ENCODE measurements at places on chromosomes 2 and 18.

DNA sequence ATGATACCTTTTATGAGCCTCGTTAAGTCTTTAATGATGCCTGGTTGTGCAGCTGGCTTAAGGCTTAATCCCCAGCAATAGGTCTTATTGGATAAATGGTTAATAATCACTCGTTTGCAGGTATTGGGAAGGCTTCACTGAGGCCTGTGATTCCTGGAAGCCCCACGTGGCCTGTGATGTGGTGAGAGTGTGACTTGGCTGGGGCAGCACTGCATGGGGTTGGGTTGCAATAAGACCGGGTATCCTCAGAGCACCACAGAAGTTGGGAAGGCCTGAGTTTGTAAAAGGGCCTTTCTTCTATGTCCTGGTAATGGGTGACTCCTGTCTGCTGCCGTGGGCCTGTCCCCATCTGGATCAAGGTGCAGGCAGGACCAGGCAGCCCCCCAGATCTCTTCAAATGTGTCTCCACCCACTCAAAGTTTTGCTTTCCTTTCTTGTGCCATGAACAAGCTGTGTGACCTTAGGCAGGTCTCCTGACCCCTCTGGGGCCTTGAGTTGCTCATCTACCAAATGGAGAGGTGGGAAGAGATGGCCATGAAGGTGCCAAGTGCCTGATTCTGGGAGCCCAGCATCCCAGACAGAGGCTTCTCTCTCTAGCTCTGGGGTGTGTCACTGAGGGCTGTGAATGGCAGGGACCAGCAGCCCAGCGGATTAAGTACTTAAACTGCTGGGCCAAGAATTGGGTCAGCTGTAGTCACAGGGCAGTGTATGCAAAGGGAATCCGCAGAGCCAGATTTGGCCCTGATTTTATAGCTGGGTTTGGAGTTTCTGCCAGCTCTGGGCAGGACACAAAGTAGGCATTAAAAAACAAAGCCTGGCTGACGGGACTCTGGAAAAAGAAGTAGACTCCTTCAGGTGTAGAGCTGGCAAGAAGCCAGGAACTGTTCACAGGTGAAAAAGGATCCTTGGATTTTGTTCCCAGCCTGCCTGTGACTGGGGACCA, 24.4 kb downstream of the LBH start:
- DNase-seq = peak; percentile 44

- DNase-seq = no peak
Measured at GRCh38 chr18:46574743-46575115, 82.3 kb downstream of the LOXHD1 start.

GRCh38 chr2:100844514-100844913, 24.6 kb downstream of the NPAS2 start:
- DNase-seq = no peak

- DNase-seq = peak; percentile 58
Measured at GRCh38 chr2:229714080-229714735, at the start of gene DNER. TSS of gene DNER (minus strand) at chr2:229714555. CDS start at chr2:229714423, 132 bp downstream.

DNA sequence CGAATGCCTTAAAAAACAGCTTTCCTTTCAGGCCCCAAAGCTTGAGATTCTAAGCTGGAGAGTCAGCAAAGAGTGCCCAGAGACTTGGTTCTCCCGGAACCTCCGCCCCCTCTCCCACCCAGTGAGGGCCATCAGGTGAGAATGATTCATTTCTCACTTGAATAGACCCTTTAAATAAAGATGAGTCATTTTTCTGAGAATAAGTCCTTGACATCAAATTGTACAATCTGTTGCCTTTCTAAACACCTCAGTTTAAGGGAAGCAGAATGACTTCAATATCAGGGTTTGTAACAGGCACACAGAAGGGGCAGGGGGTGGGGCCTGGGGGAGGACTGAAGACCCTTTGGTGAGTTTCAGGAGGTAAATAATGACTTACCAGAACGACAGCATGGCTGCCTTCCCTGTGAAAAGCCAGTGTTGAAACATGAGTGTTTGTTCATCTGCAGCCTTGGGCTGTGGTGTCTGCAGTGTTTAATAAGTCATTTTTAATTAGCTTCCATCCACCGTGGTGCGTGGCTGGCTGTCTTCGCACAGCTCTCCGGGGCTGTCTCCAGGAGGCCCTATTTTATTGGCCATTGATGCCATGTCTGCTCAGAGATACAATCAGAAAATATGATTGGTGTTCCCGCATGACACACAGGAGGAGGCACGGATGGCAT, 134.9 kb upstream of the ZNF236 start:
- peak; percentile 89 for DNase-seq

DNA sequence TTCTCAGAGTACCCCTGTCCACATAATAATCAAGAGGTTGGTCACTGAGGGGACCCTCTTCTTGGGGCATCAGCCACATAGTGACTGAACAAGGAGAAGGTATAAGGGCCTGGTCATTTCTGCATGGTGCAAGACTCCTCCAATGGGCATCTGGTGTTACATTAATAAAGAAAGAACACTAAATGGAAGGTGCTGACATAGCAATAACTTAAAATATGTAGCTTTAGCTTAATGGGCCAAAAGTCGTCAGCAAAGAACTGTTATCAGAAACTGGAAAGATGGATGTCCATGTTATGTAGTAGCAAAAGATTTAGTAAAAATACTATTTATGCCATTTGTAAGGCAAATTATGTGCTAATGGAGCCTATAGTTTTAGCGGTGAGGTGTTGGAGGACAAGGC, 916.5 kb upstream of the SOX11 start:
- no peak for DNase-seq

- DNase-seq = no peak
Measured at GRCh38 chr2:32824070-32824809, 122.5 kb upstream of the LTBP1 start.

DNA sequence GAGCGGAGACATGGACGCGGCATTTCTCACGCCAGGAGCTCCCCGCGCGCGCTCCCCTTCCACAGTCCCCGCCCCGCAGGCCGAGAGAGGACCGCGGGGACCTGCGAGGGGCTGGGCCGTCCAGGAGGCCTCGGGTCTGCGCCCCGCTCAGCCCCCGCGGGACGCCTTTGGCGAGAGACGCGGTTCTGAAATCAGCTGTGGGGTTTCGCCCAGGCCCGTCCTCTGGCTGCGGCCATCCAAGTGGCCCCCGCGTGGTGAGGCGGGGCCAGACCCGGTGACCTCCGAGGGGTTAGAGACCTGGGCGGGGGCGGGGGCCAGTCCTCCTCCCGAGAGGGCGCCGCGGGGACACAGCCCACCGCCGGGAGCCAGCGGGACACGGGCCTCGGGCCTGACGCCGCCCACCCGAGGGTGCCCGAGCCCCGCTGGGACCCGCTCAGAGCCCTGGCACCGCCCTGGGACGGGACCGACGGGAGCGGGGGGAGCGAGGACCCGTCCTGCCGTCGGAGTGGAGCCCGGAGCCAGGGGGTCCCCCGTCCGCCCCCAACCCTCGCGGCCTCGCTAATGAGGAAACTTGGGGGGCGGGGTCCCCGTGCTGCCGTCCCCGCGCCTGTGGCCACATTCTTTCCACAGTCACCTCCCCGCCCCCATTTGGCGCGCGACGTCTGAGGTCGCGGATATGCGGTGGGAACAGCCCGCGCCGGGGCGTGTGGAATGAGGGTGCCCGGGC, 6.1 kb upstream of the SALL3 start:
- no peak for DNase-seq

GRCh38 chr2:159202568-159203071, 83.9 kb downstream of the WDSUB1 start:
- DNase-seq = no peak

DNA sequence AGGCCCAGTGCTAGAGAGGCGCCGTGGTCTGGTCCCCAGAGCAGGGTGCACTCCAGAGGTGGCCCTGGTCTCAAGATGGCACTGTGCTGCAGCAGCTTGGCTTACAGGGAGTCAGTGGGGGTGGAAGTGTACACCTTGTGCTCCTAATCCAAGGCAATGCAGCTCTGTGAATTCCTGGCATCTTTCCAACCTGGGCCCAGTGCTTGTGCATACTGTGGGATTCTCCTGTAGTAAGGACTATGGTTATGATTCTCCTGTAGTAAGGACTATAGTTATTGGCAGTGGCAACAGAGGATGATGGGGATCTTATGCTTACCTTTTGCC, 616.7 kb upstream of the REG3G start:
- no peak for DNase-seq

GRCh38 chr2:37061013-37061711, 23.0 kb downstream of the HEATR5B start:
- no peak for DNase-seq

DNA sequence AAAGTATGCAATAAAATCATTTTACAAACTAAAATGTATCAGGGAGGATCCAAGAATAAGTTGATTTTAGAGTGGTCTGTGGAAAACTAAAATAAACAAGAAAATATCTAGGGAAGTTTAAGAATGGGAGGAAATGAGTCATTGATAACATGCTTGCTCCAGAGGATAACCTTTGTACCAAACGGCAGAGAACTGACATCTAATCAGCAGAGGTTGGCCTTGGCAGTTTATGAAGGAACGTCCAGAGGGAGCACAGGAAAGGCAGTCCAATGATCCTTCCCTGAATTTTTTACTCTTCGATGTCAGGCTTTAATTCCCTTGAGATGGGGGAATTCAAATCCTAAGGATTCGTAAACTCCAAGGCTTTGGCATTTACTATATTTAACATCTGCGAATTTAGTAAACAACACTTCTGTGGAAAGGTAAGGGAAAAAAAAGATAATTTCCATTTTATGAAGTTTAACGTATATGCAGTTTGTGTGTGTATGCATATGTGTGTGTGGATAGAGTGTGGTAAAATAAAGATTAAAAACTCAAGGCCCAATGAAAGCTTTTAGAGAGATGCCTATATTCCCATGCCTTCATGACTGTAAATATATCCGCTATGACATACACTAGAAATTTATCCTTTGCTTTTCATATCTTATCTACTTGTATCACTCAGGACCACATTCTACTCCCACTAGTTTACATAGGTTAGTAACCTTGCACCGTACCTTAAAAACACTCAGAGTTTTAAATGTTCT, 8.7 kb upstream of the INPP1 start:
- DNase-seq = no peak

DNA sequence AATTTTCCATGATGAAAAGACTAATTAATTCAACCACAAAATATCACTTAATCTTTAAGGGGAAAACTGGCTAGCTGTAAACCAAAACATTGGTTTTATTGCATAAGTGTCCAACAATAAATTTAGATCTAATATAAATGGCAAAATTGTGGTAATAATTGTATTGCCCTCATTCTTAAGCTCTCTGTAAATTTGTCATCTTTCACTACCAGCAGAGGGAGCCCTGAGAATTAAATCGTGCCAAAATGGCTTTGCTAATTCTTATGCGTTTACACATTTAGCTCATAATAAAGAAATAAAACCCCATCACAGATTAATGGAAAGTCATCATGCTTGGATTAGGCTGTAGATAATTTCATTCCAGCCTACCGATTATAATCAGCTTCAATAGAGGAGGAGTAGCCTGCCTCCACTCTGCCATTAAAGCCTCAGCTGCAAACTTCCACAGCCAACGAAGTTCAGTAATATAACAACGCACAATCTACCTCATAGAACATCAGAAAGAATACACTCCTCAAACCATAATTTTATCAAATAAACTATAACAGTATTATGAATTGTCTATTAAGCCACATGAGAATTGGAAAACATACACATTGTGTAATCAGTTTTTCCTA, 70.0 kb upstream of the ATP5MC3 start:
- DNase-seq = peak; percentile 60

DNA sequence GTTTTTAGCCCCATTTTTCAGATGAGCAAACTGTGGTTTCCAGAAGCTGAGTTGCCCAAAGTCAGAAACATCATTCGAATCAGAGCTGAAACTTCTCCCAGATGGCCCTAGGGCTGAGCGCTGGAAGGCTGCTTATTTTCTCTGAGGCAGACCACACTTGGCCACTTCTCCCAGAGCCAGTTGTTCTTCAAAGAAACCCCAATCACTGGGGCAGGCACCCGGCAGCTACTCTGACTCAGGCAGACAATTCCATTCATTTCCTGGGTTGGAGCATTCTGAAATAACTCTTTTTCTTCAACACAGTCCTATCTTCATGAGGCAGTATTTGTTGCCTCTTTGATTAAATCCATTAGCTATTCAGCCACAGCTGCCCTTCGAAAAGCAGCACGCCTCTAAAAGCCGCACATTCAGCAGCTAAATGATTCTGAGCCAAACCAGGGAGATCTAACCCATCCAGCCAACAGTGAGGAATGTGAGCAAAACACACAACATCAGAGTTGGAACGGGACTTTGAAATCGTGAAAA, 40.9 kb downstream of the LRATD1 start:
- no peak for DNase-seq

GRCh38 chr2:12486205-12487118, 230.3 kb upstream of the TRIB2 start:
- no peak for DNase-seq

DNA sequence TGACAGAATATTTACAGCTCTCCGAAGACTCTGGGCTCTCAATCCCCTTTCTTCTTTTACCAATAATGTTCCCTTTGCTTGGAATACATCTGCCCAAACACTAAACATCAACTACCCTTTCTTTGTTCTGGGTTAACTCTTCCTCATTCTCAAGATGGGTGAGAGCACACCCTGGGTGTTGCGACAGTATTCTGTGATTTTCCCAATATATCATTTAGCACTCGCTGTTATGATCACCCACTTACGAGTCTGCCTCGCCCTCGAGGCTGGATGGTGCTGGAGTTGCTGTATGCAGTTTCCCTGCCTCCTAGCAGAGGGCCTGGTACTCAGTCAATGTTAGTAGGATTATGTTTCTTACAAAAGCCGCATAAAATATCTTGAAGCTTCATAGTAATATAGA, 93.2 kb downstream of the SOCS6 start:
- DNase-seq = peak; percentile 89

GRCh38 chr2:60742419-60742818, 13.6 kb upstream of the PAPOLG start:
- DNase-seq = peak; percentile 1

DNA sequence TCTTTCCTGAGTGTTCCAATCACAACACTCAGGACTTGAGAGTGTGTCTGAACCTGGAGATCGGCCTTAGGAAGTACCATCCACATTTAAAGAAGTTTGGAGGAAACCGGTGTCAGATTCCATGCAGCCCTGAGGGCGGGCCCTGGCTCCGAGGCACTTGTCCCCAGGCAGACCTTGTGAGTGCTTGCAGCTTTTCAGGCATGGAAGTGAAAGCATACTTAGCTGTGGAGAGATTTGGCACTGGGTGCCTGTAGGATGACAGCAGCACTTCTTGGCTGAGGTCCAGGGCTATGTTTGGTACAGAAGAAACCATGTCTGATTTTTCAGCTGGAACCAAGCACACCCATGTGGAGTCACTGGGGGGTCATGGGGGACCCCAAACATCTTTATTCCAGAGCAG, 230.8 kb downstream of the SEPTIN10 start:
- peak; percentile 39 for DNase-seq

DNA sequence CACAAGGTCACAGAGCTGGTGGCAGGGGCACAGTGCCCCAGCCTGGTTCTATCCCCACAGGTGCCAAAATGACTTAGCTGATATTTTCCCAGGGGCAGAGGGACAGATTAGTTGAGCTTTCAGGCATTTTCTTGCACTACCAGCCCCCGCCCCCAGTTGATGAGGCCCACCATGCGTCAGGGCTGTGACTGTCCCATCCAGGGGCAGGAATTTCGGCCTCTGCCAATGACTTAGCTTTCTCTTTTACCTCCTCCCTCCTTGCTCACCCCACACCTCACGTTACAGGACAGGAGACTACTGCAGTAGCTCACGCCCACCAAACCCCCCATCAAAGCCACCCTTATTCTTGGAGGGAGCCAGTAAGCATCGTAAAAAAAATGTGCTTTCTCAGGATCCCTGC, 31.5 kb downstream of the MRO start:
- DNase-seq = no peak
